ENCODE measurements at places on chromosomes 1 and 21.

GRCh38 chr1:181562395-181562794, 79.1 kb downstream of the CACNA1E start:
- DNase-seq, result no peak

DNA sequence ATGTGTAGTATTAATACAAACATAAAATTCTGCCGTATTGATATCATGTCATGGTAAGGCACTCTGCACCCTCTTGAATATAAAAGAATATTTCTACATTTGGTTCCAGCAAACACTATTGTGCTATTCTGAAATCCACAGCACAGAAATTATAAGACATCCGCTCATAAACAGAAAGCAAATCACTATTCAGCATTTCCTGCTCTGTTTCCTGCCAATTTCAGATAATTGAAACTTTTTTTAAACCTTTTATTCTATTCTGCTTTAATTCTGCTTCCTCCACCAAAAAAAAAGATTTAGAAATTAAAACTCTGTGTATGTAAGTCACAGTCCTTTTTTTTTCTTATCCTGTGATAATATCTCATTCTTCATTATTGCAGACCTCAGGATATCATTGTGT, 39.6 kb upstream of the PLEKHO1 start:
- no peak for DNase-seq

- no peak for DNase-seq
These were observed 29.6 kb upstream of the AGL start for GRCh38 chr1:99820546-99820945.

DNA sequence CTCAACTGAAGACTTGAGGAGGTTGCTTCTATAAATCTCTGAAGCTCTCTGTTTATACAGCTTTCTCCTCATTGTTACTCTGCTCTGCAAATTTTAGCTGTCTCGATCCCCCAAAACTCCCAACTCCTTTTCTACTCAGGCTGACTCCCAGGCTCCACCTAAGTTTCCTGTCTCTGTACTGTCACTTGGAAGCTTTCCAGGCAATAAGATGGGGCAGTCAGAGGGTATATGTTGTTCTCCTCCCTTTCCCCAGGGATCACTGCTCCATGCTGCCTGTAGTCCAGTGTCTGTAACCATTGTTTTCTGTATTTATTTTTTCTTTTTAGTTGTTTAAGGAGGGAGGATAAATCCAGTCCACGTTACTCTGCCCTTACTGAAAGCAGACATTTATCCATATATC, 13.4 kb downstream of the TSNAX start:
- DNase-seq, result no peak

DNA sequence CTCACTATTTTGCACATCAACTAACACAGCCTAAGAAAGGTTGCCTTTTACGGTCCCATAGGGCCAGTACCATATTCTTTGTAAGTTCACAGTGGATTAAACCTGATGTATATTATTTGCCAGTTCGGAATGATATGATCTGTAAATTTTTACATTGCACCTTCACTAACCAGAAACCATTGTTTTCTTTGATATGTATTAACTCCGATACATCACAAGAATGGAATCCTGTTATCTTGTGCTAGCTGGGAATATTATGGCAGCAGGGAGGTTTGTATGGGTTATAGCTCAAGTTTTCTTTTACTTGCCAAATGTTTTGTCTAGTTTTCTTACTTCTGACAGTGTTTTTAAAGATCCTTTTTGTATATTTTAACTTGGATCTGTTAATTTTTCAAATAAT, 51.4 kb upstream of the S1PR1 start:
- DNase-seq, result no peak

- no peak for DNase-seq
These were observed 157.0 kb downstream of the LYPLAL1 start for GRCh38 chr1:219330669-219331068.

- no peak for DNase-seq
These were observed 27.2 kb downstream of the IRF2BP2 start for GRCh38 chr1:234582681-234583301.

DNA sequence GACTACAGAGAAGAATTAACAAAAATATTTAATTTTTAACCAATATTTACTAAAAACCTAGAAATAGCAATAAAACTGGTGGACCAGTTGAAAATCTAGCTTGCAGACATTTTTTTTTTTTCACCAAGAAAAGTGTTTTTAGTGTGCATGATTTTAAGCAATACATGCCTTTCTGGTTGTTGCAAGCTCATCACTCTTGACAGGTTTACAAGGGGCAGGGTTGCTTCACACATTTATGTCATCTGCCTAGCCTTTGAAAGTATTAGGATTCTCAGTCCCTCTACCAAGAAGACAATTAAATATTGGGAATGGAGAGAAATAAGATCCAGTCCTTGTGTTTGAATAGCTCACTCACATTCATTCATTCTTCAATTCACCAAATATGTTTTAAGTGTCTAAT, 53.8 kb upstream of the LYPLAL1 start:
- no peak for DNase-seq

- DNase-seq, result no peak
These were observed 75.0 kb downstream of the CLIC6 start for GRCh38 chr21:34743831-34744230.

GRCh38 chr1:156155756-156156510, 2.5 kb downstream of the SEMA4A start:
- DNase-seq, result no peak

DNA sequence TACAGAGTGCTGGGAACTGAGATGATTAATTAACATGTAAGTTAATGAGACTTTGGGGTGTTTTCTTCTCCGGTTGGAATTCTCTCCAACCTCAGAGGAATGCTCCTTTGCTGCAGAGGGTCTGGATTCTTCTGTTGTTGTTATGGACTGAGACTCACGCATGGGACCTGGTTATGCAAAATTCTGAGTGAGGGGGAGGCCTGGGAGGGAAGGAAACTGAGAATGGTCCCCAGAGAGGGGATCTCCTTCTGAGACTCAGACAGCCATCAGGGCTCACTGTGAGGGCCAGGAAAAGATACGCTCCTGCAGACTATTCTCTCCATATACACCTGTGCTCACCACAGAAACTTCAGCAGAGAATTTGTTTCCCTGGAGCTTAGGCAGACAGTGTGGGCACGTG, 56.3 kb downstream of the HTR6 start:
- no peak for DNase-seq

DNA sequence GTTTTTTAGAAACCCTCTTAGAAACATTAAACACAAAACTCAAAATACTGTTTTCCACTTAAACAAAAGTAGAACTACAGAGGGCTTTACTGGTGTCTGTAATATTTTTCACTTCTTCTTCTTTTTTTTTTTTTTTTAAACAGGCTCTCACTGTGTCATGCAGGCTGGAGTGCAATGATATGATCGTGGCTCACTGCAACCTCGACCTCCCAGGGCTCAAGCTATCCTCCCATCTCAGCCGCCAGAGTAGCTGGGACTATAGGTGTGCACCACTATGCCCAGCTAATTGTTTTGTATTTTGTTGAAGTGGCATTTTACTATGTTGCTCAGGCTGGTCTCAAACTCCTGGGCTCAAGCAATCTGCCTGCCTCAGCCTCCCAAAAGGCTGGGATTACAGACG, 194.8 kb downstream of the DAB1 start:
- no peak for DNase-seq

DNA sequence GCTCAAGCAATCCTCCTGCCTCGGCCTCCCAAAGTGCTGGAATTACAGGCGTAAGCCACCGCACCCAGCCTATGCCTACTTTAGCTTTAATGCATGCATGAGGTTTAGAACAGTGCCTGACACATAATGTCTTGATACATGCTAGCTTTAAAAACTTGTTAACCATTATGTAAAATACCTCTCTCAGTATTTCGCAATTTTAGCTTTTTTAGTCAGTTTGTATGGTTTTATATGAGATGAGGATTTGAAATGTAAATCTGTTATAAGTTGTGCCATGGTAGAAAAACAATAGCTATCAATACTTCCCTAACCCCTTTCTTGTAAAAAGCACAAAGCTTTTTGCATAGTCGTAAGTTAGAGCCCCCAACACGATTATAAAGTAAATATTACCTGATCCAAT, 4.7 kb upstream of the AKNAD1 start:
- no peak for DNase-seq

DNA sequence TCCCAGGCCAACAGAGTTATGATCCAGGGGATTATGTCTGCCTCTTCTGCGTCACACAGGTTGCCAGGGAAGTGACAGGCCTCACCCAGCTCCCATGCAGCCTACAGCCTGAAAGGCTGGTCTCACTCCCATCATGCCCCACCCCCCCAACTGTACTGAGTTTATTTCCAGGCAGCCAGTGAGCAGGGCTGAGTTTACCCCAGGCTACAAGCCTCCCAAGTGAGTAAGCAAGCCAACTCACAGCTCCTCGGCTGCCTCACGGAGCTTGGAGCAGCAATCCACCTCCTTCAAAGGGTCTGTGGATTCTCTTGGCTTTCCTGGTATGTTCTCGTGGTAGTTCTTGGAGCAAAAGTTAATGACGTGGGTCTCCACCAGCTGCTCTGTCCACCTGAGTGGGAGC, 1147.6 kb upstream of the ADGRL4 start:
- no peak for DNase-seq

GRCh38 chr1:23098463-23099170, 70.0 kb downstream of the LUZP1 start:
- DNase-seq, result peak; percentile 39

- DNase-seq, result no peak
These were observed 31.7 kb downstream of the MAN1A2 start for GRCh38 chr1:117398957-117399356.

GRCh38 chr1:116311756-116312680, 61.0 kb upstream of the ATP1A1 start:
- DNase-seq, result no peak

DNA sequence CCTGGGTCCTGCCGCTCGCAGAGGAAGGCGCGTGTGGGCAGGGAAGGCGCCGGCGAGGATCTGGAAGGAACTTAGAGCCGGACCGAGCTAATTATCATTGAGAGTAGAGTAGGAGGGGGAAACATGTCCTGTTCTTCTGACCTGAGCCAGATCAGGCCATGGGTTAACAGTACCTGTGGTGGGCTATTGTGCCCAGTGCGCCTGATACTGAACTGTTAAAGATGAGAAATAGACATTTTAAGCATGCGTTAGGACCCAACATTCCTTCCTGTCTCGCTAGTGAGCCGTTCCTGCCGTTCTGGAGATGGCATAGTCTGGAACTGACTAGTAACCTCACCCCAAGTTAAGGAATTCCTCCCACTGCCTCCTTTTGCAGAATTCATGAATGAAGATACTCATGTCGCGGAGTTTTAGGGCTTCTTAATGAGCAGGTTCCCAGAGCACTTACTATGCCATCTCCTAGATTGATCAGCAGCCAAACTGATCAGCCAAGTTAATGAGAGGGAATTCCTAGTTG, 870 bp downstream of the STRIP1 start:
- DNase-seq, result no peak

DNA sequence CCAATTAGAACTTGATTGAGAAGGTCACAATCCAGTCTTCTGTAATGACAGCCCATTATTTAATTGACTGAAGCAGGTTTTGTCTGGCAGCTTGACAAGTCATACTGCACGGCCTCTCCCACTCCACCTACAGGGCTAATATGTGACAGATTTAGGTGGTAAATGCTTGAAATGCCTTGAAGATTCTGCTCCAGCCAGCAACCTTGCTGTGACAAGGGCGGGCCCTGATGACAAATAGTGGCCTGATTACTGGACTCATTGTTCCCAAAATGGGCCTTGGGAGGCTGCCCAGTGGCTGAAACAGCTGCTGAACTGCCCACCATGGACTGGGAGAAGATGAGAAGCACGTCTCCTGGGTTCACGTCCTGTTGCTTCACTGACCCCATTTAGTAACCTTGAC, 30.0 kb upstream of the CRNN start:
- no peak for DNase-seq
